ENCODE measurements at places on chromosomes 4 and X.

DNA sequence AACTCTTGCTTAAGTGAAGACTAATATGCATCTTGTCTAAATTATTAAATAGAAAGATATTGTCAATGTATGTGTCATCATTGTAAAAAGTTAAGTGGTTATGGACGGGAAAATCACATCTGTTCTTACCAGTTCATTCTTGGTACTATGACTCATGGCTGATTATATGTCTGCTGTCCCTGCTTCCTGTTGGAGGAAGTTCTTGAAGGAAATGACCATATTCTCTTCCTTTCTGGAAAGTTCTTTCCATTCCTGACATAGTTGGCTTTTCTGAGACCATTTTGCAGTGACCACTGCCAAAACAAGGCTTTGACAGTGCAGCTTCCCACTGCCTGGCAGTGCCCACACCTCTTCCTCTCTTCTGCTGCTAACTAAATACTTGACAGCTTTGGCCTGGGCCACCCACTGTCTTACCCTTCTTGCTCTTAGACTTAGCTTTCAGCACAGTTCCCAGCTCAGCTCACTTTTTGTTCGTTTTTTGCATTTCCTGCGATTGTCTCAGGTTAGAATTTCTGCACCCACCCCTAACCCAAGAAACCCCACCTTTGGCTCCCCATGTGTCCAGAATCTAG lies 13.2 kb upstream of the CLDN24 start:
- peak; percentile 6 for DNase-seq

- no peak for DNase-seq
Measured at GRCh38 chr4:124389591-124389990, 322.9 kb downstream of the ANKRD50 start.

DNA sequence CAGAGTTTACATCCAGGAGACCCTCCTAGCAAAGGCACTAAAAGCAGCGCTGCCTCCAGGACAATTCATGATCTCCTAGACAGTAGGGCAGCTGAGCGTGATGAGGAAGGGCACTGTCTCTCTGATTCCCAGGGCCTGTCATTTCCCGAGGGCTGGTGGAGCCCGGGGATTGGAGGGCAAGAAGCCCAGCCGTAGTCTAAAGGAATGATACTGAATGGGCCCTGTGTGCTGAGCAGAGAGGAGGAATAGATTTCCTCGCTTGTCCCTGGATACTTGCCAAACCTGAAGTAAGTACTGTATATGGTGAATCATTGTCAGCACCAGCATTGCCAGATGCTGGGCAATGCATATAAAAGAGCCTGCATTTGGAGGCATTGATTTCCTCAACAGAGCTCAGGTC lies 88.0 kb upstream of the SLITRK2 start:
- DNase-seq = no peak

GRCh38 chr4:107579099-107579498 lies 140.9 kb downstream of the PAPSS1 start:
- no peak for DNase-seq

- no peak for DNase-seq
Measured at GRCh38 chrX:10103023-10103422, 53.8 kb upstream of the CLCN4 start.

DNA sequence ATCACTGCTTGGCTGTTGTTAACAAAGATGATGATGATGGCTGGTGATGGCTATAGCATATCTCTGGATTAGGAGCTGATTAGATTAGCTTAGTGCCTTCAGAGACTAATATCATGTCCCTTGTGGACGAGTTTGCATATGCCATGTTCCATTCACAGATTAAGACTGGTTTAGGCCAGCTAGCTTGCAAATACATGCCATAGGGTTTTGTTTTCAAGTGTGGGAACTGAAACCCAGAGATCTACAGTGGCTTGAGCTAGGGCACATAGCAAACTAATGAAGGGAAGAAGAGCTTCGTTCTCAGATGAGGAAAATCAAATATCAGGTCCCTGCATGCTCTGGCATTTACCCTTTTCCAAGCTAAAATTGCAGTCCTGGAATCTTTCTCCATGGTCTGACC lies 492.3 kb downstream of the MAGEE1 start:
- no peak for DNase-seq

DNA sequence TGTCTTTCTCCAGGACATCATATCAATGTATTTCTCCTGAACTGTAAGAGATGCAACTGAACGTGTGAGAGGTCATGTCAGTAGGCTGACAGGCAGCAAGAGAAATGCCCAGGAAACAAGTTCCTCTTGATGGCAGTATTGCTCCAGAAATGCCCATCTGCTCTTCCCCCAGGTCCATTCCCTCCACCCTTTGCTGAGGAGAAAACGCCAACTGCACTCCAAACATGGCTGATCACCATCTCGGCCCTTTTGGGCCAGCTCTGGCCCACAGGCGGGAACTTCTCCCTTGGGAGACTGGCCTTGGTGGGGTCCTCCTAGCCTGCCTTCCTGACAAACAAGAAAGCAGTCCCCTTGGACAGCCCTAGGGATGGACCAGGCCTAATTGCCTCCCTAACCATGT lies 276.5 kb upstream of the AGTR2 start:
- no peak for DNase-seq

- DNase-seq = no peak
Measured at GRCh38 chrX:114583646-114584374, at the start of gene HTR2C. Gene HTR2C, plus strand, starts transcription at chrX:114584086. Its CDS starts 142,851 bp downstream, at chrX:114726937.

GRCh38 chr4:114378305-114378903 lies 220.2 kb upstream of the UGT8 start:
- no peak for DNase-seq

- DNase-seq = no peak
Measured at GRCh38 chr4:76301775-76302162, 4.8 kb upstream of the STBD1 start.

GRCh38 chr4:83046693-83047473 lies 11.9 kb downstream of the COPS4 start:
- no peak for DNase-seq

DNA sequence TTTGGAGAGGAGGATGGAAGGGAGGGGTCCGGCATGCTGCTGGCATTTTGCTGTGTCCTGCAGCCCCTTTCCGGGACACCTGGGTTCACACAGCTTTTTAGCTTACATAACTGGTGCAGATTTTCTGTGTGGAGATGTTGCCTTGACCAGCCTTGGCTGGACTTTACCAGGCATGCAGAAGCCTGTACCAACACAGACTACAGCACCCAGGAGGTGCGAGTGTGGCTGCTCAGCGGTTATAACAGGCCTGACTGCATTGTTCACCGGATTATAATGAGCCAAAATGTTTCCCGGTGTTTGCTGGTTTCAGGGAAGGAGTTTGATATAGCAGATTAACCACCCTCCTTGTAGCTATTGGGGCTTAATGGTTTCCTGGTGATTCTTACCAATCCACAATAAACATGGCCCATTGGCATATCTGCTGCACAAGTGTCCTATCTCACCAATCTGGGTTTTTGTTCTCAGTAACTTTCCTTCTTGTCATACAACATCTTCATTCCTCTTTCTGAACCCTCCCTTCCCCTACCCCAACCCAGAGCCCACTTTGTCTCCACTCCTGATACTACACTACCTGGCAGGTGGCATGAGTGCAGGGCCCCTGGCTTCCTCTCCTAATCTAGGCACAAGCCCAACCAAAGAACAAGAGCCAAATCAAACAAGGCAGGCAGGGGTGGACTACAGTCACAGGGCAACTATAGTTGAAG lies 3.9 kb downstream of the RPL10 start:
- no peak for DNase-seq

DNA sequence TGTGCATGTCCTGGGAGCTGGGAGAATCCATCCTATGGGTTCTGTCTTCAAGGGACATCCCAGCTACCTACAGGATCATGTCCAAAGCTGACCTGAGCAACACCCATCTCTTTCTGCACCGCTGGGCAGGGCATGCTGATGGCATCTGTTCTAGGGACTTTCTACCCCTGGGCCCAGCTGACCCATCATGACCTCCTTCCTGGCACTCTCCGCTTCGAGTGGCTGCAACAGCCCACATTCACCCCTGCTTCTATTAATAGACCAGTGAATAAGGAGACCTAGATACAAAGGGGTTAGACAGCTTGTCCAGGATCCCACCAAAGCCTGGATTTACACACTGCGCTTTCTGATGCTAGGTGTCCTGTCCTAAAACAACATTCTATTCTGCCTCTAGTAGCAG lies 44.6 kb upstream of the GPR173 start:
- no peak for DNase-seq

- DNase-seq = peak; percentile 44
Measured at GRCh38 chr4:12165616-12166015, 736.9 kb upstream of the HS3ST1 start.

- DNase-seq = no peak
Measured at GRCh38 chrX:134846042-134846441, 144.7 kb upstream of the SMIM10 start.

DNA sequence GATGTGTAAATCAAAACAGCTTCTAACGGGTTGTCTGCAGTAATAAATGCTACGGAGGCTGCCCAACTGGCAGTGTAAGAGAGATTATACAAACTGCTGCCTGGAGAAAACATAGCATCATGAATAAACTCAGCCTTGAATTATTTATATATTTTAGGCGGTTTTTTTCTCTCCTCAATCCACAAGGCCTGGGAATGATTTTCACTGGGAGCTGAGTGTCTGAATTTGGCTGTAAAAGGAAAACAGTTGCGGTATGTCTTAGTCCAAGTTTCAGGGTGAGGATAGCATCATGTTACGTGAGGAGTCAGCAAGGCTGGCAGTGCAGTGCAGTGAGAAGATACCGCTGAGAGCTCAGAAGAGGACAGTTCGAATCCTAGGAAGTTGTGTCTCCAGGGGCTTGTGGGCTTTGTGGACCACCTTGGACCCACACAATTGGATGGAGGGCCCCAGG lies 291.5 kb upstream of the BOD1L1 start:
- DNase-seq = no peak

- DNase-seq = peak; percentile 57
Measured at GRCh38 chr4:118034053-118034785, at the start of gene NDST3. Gene NDST3, plus strand, starts transcription at chr4:118034486. Its CDS starts 19,425 bp downstream, at chr4:118053911.

GRCh38 chr4:37604461-37604860 lies 81.7 kb downstream of the RELL1 start:
- DNase-seq = peak; percentile 72

- no peak for DNase-seq
Measured at GRCh38 chr4:39636531-39637184, 2.0 kb downstream of the SMIM14 start.

GRCh38 chr4:149723065-149723464 lies 92.6 kb downstream of the IQCM start:
- DNase-seq = no peak

DNA sequence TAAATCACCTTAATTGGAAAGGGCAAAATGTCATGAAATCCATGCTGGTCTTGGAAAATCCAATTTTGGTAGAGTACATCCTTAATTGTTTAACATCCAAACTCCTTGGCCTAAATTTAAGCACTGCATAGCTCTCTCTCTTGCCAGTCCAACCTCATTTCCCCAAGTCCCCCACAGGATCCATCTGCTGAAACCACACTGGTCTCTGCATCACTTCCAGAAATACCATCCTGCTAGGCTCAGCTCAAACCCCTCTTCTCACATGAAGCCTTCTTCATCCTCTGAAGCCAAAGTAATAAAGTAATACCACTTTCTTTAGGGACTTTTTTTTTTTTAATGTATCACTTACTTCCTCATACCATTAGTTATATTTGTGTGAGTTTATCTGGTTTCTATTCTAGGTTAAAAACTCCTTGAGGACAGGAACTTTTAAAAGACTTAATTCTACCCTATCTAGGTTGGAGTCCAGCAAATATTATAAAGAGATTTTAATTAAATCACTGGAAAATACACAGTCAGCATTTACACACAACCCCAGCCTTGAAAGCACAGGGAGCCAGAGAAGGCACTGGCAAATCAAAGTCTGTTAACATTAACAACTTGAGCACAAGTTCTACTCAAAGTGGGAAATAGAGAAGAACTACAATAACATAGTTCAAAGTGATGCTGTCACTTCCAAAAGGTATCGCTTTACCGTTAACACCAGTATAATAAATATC lies 16.7 kb upstream of the KLF3 start:
- DNase-seq = no peak

DNA sequence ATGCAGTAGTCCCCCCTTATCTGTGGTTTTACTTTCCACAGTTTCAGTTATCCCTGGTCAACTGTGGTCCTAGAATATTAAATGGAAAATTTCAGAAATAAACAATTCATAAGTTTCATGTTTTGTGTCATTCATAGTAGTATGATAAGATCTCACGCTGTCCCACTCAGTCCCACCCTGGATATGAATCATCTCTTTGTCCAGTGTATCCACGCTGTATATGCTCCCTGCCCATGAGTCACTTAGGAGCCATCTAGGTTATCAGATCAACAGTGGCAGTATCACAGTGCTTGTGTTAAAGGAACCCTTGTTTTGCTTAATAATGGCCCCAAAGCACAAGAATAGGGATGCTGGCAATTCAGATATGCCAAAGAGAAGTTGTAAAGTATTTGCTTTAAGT lies 16.2 kb upstream of the SYTL4 start:
- no peak for DNase-seq
